ENCODE measurements at places on chromosomes 16 and 17. TPM values are rescaled to one million over a fixed set of nuclear protein-coding genes. Genes with fewer than 3 reads are reported as not detected.

NPTX1 gene
- 0.16 TPM for total RNA-seq

MT3 gene
- not detected for total RNA-seq

TNFRSF17 gene
- total RNA-seq, result not detected

CIAO2B gene
- 131 TPM for total RNA-seq

LHX1 gene
- not detected for total RNA-seq

Data from bladder microvascular endothelial cell (primary cell).